GM12891 (cell line): ENCODE measurements at places on chromosomes 1 and 21.

- DNase-seq: no peak
These were observed 503 bp upstream of the SRSF11 start for GRCh38 chr1:70220517-70221237.

GRCh38 chr21:41289431-41289830 lies 27.2 kb upstream of the FAM3B start:
- no peak for DNase-seq

GRCh38 chr1:179230721-179231120 lies 1.2 kb upstream of the ABL2 start:
- DNase-seq: no peak

- DNase-seq: no peak
These were observed 90.5 kb downstream of the LAMC2 start for GRCh38 chr1:183276386-183277080.

DNA sequence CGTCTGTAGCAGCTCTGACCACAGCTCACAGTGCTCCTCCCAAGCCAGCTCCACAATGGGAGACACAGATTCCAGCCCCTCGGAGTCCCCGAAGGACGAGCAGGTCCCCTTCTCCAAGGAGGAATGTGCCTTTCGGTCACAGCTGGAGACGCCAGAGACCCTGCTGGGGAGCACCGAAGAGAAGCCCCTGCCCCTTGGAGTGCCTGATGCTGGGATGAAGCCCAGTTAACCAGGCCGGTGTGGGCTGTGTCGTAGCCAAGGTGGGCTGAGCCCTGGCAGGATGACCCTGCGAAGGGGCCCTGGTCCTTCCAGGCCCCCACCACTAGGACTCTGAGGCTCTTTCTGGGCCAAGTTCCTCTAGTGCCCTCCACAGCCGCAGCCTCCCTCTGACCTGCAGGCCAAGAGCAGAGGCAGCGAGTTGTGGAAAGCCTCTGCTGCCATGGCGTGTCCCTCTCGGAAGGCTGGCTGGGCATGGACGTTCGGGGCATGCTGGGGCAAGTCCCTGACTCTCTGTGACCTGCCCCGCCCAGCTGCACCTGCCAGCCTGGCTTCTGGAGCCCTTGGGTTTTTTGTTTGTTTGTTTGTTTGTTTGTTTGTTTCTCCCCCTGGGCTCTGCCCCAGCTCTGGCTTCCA lies 22.9 kb upstream of the VPS13D start:
- DNase-seq: no peak

- DNase-seq: no peak
These were observed 15.6 kb downstream of the UTP11 start for GRCh38 chr1:38028105-38028591.

GRCh38 chr1:189623336-189623735 lies 854.3 kb downstream of the BRINP3 start:
- DNase-seq: no peak

DNA sequence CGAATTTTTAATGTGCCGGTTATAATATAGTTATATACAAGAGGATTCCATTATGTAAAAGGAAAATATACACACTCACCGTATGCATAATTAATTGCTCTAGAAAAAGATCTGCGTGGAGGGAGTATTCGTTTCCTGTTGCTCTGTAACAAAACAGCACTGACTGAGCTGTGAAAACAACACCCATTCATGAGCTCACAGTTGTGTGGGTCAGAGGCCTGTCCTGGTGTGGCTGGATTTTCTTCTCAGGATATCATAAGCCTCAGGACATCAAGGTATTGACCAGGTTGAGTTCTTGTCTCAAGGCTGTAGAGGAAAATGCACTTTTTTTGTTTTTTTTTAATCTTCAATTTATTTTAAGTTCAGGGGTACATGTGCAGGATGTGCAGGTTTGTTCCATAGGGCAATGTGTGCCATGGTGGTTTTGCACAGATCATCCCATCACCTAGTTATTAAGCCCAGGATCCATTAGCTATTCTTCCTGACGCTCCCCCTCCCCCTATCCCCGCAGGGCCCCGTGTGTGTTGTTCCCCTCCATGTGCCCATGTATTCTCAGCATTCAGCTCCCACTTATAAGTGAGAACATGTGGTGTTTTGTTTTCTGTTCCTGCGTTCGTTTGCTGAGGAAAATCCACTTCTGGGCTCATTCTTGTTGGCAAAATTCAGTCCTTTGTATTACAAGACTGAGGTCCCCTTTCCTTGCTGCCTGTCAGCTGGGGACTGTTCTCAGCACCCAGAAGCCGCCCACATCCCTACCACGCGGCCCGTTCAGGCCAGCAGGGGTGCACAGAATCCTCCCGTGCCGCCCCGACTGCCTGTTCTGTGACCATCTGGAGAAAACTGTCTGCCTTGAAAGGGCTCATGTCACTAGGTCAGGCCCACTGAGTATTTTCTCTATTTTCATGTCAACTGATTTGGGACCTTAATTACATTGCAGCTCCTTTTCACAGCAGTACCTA lies 87.4 kb upstream of the ERRFI1 start:
- DNase-seq: no peak

- no peak for DNase-seq
These were observed 292.5 kb downstream of the NCAM2 start for GRCh38 chr21:21290751-21291150.

GRCh38 chr1:218971156-218971555 lies 202.5 kb upstream of the LYPLAL1 start:
- no peak for DNase-seq

DNA sequence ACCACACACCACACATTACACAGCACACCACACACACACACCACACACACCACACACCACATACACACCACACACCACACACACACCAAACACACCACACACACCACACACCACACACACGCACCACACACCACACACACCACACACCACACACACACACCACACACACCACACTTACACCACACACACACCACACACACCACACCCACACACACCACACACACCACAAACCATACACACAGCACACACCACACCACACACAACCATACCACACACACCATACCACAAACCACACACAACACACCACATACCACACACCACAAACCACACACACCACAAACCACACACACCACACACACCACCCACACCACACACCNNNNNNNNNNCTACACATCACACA lies 40.9 kb upstream of the SIK1 start:
- DNase-seq: no peak

DNA sequence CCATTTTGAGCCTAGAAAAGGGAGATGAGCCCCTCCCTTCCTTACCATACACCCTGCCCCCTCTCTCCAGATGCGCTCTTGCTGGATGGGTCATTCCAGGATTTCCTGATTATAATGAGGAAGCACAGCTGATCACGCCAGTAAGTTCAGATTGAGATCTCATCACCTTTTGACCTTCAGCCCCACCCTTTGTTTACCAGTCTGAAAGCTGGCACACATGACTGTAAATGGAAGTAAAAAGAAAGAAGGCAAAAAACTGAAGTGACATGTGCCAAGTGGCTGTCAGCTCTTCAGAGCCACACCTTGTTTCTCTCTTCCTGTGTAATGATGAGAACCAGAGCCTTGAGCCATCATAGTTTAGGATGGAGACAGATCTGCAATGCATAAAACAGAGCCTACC lies 27.9 kb downstream of the S1PR1 start:
- DNase-seq: no peak

DNA sequence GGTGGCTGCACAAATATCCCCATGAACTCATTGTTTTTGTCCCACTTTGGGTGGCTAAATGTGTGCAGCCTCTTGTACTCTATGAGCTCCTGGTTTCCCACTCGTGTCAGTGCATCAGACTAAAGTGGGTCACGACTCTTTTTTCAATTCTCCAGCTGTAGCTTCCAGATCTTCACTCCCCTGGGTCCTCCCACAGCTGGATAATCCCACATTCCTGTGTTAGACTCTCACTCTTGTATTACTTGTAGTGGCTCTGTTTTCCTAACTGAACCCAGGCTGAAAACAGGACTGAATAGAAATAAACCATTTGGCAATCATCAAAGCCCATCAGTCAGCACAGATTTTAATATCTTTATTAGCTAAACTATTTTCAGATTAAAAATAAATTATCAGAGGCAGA lies 60.4 kb downstream of the UBE2U start:
- no peak for DNase-seq

DNA sequence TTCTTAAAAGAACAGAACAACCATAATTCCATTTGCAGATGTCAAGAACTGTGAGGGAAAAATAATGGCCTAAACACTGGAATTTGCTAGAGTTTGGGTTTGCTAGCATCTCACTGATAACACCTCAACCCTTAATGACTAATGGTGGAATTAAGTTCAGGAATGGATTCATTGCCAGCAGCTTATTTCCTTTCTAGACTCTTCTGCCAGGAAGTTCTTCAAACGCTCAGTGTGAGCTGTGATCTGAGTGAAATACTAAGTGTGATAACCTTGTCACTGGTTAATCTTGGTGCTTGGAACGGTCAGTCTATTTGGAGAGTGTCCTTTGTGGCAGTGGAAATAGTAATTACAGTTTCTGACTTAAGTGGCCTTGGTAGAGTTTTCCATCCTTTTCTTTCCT lies 21.6 kb upstream of the PLEKHM2 start:
- no peak for DNase-seq
